Neural progenitor cell (in vitro differentiated cells): ENCODE measurements at places on chromosomes 3 and 15.

- DNase-seq = no peak
These were observed 81.0 kb downstream of the ASB7 start for GRCh38 chr15:100683434-100683833.

DNA sequence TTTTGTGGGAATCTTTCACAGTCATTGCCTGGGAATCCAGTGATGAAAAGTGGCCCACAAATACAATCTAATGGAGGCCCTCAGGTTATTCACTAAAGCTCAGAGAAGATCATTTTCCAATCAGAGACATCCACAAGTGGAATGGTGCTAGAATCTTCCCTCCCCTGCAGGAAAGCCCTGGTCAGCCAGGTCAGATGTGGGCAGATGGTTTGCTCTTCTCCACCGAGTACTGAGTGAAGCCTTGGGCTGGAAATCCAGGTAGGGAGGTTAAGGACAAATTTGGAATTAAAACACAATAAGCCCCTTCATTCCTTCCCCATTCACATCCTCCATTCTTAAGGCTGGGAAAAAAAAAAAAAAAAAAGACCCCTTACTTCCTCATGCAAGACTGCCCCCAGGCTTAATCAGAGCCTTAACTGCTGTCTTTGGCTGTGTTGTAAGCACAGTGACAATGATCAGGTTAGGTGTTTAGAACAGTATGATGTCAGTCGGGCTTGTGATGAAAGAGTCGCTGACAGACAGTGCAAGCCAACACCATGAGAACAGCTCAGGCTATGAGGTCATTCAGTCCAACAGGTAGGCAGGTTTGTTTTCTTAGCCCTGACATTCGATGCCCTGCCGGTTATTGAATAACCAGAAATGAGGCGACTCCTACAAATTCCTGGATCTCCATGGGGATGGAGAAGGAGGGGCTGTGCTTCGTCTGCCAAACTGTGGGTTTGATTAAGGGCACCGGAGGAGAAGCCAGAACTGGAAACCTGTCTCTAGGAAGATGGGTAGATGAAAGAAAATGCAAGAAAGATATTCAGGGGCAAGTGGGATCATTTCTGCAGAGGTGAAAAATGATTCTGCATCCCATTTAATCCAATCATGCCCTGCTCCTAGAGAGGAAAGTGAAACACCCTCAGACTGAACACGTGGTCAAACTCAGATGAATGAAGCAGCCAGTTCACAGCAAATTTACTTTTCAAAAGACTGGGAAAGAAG is 23.5 kb upstream of the HES1 start:
- DNase-seq = no peak

DNA sequence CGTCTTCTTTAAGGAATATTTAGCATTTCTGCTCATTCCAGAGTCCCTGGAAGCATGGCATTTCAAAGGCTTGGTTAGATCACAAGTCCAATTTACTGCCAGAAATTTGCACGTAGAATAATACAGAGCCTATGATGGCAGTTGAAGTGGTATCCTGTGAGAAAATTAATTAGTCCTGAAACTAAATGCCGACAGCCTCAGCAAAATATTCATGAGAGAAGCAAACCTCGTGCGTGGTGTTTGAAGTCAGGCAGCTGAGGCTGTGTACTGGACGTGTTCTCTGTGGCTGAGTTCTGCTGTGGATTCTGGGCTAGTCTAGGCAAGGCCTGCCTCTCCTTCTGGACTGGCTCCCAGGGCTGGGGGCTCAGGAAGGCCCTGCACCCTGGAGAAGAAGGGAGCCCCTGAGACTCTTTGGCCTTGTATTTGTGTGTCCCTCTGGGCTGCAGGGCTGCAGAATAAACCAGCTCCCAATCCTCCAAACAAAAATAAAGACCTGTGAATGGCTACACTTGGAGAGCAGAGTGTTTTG is 106.6 kb downstream of the APBA2 start:
- no peak for DNase-seq

DNA sequence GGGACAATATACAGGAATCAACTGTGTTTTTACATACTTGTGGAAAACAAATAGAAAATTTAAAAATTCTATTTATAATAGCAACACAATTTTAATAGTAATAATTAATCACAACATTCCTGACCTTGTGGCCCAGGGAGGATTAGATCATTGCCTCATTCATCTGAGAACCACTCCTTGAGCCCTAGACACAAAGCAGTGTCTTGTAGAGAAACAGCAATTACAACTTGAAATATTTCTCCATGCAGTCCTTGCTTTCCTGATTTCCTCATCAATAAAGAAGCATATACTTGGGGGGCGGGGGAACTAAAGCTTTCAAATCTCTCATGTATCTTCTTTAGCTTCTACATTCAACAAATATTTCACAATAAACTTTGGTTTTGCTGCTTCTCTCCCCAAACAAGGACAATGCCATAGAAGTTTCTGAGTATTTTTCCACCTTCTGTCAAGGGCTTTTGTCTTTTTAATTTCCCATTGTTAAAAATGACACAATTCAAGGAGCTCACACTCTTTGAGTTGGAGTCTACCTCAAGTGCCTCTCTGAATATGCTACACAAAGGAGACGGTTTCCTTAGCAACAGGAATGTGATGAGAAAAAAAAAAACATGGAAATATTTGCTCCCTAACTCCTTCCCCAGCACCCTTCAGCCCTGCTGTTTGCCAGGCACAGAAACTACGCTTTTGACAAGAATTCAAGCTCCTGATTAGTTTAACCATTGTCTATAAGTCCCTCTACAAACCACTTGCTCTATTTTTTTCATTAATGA is 118.8 kb downstream of the ARPP21 start:
- peak; percentile 24 for DNase-seq

- DNase-seq = no peak
These were observed 102.2 kb downstream of the ANP32A start for GRCh38 chr15:68718468-68718867.

- no peak for DNase-seq
These were observed 1.6 kb upstream of the MCTP2 start for GRCh38 chr15:94229591-94230369.

DNA sequence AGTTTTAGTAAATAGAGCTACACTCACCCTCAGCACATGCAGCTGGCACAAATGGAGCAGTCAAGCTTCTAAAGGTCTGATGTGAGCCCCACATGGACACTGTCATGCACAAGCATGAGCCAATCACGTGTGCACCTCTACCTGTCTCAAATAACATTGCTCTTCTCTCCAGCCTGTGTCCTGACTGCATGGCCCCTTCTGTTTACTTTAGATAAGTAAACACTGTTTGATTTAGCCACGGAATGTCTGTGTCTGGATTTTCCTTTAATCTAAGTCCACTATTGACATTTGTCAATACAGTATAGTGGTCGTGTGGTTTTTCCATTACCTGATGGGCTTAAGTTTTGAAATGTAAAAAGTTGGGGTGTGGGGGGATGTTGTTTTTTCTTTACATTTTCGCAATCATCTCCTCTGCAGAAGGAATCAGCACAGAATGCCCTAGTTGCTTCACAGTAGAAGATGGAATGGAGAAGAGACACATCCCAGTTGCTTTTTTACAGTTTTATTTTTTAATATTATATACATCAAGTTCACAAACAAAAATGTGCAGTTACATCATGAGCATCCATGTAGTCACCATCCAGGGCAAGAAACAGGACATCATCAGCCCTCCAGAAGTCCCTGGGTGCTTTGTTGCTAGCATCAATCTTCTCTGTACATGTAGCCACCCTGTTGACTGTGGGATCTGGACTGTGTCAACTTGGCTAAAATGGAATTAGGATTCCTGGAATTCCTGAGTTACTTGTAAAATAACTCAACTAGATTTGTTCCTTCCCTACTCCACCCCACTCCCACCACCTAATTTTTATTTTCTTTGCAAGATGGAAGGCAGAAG is 146.1 kb downstream of the UACA start:
- no peak for DNase-seq

GRCh38 chr3:56629451-56629850 is 53.6 kb downstream of the TASOR start:
- no peak for DNase-seq

DNA sequence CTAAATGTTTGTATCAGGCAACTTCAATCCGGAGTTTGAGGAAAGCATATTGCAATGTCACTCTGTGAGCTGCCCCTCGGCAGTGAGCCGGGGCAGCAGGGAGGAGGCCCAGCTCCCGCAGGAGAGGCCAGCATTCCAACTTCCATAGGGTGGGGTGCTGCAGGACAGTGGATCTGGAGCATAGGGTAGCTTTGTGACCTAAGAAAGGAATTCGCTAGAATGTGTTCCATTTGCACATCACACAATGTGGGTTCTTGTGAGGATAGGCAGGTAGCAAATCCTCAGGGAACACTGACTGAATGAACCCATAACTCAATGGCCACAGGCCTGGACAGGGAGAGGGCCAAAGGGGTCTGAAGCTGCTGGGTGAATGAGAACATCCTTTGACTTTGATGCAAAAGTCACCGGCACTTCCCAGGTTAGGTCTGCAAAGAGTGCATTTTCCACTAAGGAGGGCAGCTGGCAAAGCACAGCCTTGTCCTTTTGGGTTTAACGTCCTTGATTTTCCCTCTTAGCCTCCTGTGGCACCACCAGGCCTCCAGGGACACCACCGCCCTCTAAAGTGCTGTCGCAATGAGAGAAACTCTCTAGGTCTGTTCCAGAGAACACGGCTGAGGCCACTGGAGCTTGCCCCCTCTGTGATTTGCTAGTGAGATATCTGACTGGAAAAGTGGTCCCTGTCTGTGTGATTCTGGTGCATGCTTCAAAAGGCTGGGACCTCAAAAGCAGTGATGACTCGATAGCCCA is 36.2 kb downstream of the GABRB3 start:
- no peak for DNase-seq

DNA sequence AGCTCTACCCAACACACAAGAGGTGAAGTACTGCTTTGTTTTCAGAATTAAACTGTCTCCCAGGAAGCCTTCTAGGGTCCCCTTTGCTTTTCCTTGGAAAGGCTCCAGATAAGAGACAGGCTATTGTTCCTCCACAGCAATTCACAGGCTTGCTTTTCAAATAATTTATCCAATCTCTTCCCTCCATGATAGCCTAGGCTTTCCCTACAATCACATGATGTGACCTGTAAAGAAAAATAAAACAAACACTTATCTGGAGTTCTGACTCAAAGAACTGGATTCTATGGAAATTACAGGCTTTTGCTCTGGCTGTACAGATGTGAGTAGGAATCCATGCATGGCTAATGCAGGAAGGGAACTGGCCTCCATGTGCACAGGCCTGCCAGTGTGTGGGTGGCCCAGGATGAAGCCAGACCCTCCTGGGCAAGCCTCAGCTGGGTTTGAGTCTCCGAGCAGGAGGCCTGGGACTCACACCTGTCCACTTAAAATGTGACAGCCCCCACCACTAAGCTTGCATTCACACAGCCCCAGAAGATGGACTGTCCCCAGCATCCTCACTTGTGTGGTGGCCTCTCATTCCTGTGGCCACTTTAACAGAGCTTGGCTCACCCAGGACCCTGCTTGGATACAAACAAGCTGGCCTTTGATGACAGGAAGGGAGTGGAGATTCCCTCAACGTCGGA is 75.8 kb upstream of the LEKR1 start:
- DNase-seq = peak; percentile 64

DNA sequence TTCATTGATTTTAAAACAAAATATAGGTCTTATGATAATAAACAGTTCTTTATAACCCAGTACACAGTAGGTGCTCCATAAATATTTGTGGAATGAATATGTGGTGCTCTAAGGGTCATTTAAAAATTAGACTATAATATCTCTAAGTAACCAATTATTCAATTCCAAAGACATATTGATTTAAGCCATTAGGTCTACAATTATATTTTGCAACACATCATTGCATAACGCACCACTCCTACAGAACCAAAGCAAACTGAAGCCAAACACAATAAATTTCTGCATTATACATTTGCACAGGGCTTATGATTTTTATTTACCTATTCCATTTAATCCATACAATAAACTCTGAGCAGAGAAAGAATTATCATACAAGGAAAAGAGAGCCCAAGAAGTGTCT is 104.3 kb downstream of the ABI3BP start:
- no peak for DNase-seq

DNA sequence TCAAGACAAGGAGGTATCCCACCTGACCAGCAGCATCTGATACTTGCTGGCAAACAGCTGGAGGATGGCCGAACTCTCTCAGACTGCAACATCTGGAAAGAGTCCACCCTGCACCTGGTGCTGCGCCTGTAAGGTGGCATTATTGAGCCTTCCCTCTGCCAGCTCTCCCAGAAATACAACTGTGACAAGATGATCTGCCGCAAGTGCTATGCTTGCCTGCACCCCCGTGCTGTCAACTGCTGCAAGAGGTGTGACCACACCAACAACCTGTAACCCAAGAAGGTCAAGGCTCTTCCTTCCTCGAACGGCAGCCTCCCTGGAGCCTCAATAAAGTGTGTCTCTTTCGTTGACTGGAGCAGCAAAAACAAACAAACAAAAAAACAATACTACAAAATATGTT is 2.2 kb upstream of the SLC4A7 start:
- no peak for DNase-seq

DNA sequence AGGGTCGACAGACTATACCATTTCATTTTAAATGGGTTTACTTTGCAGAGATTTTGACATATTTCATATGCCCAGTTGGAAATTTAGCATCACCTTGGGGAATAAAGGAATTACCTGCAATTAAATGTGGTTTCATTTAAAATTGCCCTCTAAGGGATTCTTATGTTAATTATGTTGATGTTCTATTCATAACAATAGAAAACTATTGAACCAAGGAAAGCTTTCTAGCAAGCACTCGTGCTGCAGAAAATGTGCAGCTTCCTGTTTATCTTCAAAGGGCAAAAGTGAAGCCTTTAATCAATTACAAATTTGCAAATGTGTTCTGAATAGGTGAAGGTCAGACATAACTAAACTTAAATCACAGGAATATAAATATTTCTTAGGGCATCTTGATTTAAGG is 352.1 kb downstream of the CHST2 start:
- no peak for DNase-seq

GRCh38 chr3:136114421-136114820 is 81.7 kb downstream of the MSL2 start:
- DNase-seq = no peak

DNA sequence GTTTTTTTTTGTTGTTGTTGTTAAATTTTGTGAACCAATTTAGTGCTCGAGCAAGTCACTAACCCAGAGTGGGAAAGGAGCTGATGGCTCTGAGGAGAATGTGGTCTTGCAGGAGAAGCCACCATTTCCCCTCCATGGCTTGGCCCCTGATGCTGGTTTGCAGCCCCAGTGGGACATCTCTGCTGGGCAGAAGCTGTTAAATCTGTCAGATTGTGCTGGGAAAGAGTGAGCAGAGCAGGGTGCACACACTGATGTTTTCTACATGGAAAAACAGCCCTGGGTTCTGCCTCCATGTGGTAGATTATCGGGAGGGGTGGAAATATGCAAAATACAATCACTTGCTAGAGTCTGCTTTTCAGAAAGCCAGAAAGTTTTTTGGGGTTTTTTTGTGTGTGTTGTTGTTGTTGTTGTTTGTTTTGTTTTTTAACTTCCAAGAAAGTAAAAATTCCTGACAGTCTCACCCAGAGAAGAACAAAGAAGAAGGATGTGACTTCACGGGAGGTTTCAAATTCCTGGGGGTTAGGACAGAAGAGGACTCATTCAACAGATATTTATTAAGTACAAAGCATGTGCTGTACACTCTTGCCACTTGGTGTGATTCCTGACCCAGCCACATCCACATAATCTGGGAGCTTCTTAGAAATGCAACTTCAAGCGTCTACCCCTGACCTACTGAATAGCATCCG is 133.7 kb downstream of the FOXB1 start:
- DNase-seq = no peak
